ENCODE measurements at places on chromosomes 12 and 14. TPM values are rescaled to one million over a fixed set of nuclear protein-coding genes. Genes with fewer than 3 reads are reported as not detected.

- DNase-seq: no peak
Observed at GRCh38 chr14:84433961-84434360, 1096.0 kb upstream of the FLRT2 start.

Gene TBX5
- total RNA-seq: 236 TPM

DNA sequence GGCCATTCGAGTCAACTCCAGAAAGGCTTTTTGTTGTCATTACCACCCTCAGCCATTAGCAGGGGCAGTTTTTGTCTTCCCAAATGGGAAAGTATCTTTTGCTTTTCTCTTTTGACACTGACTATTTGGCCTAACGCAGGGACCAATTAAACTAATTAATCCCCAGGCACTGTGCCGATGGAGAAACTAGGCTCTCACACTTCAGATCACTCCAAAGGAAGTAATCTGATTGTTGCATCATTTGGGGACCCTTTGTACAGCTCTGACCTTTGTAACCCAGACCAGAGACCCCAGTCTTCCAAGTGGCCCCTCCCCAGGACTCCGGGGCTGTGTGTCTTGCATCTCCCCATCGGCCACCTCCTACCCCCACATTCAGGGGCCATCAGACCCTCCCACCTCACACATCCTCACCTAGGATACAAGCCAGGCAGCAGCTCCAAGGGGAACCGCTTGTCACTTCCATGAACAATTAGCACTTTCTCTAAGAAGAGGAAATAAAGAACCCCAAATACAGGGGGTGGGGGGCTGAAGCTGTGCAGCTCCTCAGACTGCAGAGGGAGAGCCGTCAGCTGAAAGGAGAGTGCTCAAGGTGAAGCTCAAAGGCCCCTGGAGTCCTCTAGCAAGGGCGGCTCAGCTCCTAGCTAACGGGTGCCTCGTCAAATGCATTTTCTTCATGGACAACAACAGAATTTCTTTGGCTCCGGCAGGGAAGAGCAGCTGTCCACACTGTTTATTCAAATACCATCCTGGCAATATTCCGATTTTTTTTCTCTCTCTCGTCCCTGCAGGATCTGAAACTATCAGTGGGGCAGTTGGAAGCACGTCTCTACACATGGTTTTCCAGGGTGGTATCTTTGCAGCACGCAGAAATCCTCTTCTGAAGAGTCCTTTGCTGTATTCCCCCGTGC, 64.3 kb upstream of the DIO3 start:
- DNase-seq: peak; percentile 2

Gene LTB4R
- total RNA-seq: 3.2 TPM

DNA sequence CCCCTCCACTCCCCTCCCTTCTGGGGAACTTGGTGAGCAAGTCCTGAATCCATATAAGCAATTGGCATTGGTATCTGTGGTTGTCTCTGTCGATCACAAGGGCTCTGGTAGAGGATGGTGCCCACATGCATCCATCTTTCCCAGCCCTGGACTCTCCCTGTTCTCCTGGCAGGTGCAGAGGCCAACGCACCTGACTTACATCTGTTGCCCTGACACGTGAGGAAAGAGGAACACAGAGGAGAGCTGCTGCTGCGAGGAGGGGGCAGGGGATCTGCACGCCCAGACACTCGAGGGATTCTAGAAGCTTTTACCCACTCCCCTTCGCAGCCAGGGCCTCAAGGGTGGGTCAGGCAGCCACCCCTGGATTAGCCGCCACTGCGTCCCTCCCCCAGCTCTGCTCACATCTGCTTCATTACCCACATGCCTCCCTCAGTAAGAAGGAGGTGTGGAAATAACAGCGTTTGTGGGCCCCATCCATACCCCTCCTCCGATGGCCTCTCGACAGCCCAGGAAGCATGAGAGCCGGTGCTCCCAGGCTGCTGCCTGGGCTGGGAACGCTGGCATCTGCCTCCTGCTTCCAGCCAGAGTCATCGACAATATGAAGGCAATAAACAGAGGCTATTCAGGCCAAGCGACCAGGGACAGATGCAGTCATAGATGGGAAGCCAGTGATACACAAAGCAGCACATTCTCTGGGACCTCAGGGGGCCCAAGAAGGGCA, 56.5 kb downstream of the KDM2B start:
- DNase-seq: no peak

- DNase-seq: no peak
Observed at GRCh38 chr12:124861898-124862676, 1.6 kb downstream of the SCARB1 start.

Gene TMPRSS12
- not detected for total RNA-seq

Gene ZDHHC22
- total RNA-seq: not detected

Gene MYL6B
- total RNA-seq: 40.5 TPM

Gene CLEC9A
- not detected for total RNA-seq
